Neural crest cell (in vitro differentiated cells): ENCODE measurements at places on chromosomes 6 and 20. TPM values are rescaled to one million over a fixed set of nuclear protein-coding genes. Genes with fewer than 3 reads are reported as not detected.

DNA sequence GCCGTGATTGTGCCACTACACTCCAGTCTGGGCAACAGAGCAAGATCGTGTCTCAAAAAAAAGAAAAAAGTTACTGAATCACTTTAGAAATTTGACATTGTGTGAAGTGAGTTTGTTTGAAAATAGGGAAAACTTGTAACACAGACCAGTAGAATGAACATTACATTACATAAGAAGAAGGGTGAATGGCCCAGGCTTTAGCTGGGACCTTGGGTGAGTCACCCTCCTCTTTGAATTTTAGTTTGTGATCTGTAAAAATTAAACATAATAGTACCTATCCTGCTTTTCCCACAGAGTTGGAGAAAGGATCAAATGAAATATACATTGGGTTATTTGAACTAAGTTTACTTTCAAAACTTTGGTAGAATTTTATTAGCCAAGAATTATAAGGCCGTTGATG lies 56.3 kb downstream of the KCNS1 start:
- DNase-seq = no peak
- H3K4me1 ChIP-seq = peaks cover 19% of the 10 kb centered on the region
- H3K27ac ChIP-seq = no peak overlapping the region
- peaks cover 5% of the 10 kb centered on the region for H3K36me3 ChIP-seq

The OSER1 gene
- total RNA-seq = 26.6 and 29.8 TPM in 2 replicates

GRCh38 chr6:120826253-120826652 lies 508.0 kb downstream of the TBC1D32 start:
- DNase-seq = peak; percentile 25
- peaks cover 4% of the 10 kb centered on the region for H3K27me3 ChIP-seq
- H3K4me3 ChIP-seq = no peak overlapping the region

DNA sequence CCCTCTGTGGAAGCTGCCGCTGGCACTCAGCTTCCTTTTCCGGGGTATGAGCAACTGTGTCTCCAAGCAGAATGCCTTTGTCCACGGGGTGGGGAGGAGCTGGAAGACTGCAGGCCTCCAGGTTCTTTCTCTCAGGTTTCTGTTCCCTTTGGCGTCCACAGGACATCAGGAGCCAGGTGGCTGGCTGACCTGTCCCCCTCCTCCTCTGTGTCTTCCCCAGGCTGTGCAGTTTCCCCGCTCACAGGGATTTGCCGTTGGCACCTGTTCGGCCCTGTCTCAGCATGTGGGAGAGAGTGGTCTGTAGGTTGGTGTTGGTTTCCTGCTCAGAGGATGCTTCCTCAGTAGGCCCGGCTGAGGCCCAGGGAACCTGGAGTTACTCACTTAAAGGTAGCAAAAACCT lies 43.5 kb downstream of the CDS2 start:
- H3K36me3 ChIP-seq = no peaks in the 10 kb centered on the region
- peak overlapping the region; percentile 85 for H3K27ac ChIP-seq
- no peaks in the 10 kb centered on the region for H3K27me3 ChIP-seq
- peaks cover 49% of the 10 kb centered on the region for H3K4me1 ChIP-seq

- peaks cover 10% of the 10 kb centered on the region for H3K4me1 ChIP-seq
- no peak overlapping the region for H3K4me3 ChIP-seq
- H3K27ac ChIP-seq = no peak overlapping the region
- H3K36me3 ChIP-seq = no peaks in the 10 kb centered on the region
These were observed 93.6 kb downstream of the ADTRP start for GRCh38 chr6:11684901-11685480.

The KCNB1 gene
- total RNA-seq = 1.6 and 2.8 TPM in 2 replicates
